ENCODE measurements at places on chromosomes 2 and 18.

DNA sequence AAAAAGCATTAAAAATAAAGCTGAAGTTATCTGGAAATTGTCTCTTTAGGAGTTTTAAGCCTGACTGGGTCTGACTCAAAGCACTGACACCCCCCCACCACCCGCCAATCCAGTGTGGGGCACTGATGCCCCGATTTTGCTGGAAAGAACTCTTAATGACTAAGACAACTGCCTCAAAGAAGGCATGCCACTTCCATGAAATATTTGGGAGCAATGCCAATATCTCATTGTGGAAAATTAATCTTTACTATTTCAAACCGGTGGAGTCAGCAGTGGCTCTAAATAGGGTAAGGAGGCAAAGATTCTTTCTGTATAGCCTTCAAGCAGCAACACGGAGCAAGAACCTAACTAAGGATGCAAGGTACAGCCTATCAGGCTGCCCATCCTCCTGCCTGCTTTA is 4.5 kb downstream of the FKBP7 start:
- no peak for DNase-seq

- DNase-seq, result no peak
These were observed 194.4 kb downstream of the RPIA start for GRCh38 chr2:88885679-88886416.

DNA sequence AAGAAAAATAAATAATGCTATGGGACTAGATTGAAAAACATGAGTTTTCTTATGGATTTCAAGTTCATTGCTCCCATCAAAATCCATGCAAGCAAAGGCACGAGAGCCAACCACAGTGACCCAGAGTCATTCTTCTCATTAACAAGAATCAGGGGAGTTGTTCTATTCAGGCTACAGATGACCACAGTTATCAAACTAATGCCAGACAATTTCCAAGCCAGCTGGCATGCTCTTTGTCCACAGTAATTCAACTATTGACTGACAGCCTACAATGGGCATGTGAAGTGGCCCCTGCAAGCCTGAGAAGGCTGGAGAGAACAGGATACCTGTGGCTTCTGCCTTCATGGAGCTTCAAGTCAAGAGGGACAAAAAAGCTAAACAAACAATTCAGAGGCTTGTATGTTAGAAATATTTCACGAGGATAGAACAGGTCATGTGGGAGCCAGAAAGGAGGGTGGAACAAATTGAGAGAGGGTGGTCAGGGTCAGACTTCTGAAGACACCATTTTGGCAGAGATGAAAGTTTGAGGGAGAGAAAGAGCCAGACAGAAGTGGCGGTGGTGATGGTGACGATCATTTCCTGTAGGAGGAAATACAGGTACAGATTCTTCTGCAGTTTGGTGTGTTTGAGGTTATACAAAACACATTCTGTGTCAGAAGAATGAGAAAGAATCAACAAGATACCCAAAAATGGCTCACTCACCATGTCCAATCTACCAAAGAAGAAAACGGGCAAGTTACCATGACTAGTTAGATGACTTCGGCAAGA is 732.4 kb downstream of the RNF144A start:
- DNase-seq, result no peak

GRCh38 chr2:233000886-233001750 is 11.9 kb downstream of the NGEF start:
- DNase-seq, result no peak

- DNase-seq, result peak; percentile 89
These were observed at the start of gene SMYD5 for GRCh38 chr2:73214120-73215035. Gene SMYD5 (plus strand): TSS chr2:73214245. CDS start chr2:73214267, 22 bp downstream.

GRCh38 chr2:64151476-64151875 is 7.3 kb upstream of the PELI1 start:
- no peak for DNase-seq

- no peak for DNase-seq
These were observed 82.2 kb downstream of the FAM124B start for GRCh38 chr2:224319750-224320149.

GRCh38 chr2:45754131-45755010 is 102.9 kb downstream of the PRKCE start:
- DNase-seq, result no peak

DNA sequence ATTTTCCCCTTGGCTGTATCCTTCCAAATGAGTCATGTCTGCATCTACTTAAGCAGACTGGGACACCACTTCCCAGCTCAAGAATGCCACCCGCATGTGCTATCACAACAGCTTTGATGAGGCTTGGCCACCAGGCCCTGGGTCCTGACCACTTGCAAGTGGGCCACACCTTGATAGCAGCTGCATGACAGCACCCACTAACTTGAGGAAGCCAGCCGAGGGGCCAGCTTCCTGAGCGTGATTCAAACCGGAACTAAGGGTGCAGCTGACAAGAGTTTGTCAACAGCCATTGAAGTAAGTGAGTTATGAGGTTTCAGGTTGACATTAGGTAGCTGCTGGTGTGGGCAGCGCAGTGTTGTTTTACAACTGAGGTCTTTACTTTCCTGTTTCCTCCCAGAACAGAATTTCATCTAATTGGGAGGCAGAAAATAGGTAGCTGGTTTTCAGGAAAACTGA is 54.4 kb downstream of the EPHA4 start:
- peak; percentile 46 for DNase-seq

DNA sequence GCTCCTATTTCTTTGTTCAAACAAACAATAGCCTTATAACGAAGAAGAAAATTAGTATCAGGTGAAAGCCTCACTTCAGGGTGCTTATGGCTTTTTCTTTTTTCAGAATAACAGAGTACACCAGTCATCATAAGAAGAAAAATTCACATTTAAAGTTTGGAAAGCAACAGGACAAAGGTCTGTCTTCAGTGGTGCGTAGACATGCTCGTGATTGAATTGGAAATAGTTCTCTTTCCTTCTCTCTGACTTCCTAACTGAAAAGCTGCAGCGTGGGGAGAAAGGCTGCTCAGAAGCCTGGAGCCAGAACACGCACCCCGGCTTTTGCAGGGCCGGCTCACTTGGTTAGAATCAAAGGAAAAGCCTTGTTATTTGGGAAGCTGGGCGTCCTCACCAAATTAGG is 127.6 kb upstream of the ZNF516 start:
- DNase-seq, result no peak

- no peak for DNase-seq
These were observed 163.3 kb downstream of the FHOD3 start for GRCh38 chr18:36460854-36461253.

DNA sequence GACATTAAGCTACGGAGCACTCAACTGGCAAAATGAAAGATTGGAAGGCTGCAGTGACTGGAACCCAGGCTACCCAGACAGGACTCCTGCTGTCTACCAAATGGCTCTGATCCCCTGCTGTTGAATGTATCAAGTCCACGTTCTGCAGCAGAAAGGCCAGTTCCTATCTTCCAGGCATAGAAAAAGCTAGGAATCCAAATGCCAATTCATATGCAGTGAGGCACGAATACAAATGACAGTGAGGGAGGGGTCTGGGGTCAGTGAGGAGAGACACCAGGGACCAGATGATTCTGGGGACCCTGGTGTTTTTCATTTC is 5.3 kb downstream of the NRP2 start:
- no peak for DNase-seq

DNA sequence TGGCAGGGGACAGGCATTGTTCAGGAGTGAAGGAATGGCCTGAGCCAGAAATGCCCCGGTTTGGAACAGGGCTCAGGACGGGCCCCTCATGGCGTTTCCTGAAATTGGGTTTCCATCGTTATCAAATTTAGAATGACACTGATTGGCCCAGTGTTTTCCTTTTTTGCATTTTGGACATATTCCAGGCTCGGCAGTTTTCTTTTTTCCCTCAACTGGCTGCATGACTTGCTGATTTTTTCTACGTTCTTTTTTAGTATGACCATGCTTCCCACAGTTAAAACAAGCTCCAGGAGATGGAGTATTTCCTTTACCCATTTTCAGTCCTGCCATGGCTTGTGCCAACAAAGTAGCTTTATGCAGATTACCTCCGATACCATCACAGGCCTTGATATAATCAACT is 20.4 kb upstream of the LYG2 start:
- no peak for DNase-seq

DNA sequence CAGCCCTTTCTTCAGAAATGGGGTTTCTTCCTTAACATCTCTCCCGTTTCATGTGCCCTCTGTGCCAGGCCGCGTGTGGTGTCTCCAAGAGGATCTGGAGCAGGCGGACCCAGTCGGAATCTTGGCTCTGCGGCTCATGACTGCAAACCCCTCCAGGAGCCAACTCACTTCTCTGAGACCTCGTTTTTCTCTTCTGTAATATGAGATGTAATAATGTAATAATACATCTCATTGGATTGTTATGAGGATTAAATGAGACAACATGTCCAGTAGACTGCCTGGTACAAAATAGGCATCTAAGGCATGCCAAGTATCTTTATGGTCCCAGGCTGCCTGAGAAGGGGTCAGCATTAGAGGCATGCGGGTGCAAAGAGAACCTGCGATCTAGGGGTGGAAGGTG is 221.3 kb upstream of the REV1 start:
- DNase-seq, result no peak

- no peak for DNase-seq
These were observed 32.3 kb upstream of the LIPG start for GRCh38 chr18:49529596-49529995.

DNA sequence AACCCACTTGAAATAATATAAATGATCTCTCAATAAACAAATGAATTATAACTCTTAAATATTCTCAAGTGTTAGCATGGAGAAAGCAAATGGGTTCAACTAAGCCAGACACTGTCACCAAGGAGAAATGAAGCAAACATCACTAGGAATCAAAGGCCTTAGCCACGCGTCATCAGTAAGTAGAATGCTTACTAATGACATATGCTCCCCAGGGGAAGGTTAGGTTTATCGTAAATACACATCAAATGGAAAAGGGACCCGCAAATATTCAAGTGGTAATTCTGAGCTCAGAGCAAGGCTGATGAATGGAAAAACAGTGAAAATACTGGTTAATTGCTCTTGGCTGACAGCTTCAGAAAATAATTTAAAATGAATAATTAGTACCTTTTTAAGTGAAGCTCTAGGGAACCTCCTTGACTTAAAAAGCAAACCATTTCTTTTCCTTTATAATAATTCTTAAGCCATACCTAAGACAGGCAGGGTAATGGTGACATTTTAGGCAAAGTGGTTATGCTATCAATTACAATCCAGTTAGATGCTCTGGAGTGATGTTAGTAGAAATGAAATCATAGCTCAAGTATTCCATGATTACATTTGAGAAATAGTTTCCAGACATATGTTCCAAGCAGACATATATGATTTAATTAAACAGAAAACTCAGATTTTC is 101.5 kb downstream of the ALPK2 start:
- DNase-seq, result no peak

GRCh38 chr2:151251012-151251411 is 10.7 kb downstream of the RBM43 start:
- DNase-seq, result no peak

- DNase-seq, result no peak
These were observed 277.7 kb upstream of the ACVR2A start for GRCh38 chr2:147567136-147567535.

- DNase-seq, result no peak
These were observed 111.7 kb downstream of the CHST9 start for GRCh38 chr18:27073404-27073830.

DNA sequence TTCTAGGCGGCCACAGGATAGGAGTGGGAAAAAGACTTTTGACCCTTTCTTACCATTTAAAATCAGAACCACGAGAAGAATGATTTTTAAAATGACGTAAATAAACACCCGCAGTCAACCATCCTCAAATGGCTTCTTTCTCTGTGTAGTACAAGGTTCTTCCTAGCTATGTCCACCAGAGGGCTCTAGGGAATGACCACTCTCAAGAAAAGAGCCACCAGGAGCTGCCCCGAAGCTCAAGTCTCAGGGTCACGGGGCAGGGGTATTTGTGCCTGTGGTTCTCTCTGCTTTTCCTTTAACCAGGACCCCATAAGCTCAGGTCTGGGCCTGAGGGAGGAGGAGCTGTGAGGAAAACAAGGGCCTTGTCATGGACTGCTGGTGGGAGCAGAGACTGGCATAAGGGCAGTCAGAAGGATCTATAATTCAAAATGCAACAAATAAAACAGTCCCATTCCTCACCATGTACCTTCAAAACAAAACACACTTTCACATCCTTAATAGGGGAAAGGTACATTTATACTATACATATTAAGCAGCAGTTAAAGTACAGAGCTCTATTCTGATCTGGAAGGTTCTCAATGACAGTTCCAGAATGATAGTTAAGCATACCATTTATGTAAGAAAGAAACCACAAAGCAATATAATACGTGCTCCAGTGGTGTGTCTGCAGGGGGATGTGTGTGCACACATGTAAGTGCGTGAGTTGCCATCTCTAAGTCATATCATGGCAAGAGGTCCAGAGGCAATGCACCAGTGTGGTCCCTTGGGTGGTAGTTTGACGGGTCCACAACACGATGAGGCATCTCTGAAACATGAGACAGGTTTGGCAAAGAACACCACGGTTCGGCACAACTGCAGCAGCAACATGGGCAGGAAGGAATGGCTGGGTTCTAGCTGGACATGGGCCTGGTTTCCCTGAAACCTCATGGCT is 18.6 kb downstream of the LYPD1 start:
- DNase-seq, result no peak

- DNase-seq, result no peak
These were observed 1.2 kb upstream of the ZNF892 start for GRCh38 chr2:95206096-95206495.

GRCh38 chr2:113894156-113894743 is 4.4 kb downstream of the ACTR3 start:
- no peak for DNase-seq

DNA sequence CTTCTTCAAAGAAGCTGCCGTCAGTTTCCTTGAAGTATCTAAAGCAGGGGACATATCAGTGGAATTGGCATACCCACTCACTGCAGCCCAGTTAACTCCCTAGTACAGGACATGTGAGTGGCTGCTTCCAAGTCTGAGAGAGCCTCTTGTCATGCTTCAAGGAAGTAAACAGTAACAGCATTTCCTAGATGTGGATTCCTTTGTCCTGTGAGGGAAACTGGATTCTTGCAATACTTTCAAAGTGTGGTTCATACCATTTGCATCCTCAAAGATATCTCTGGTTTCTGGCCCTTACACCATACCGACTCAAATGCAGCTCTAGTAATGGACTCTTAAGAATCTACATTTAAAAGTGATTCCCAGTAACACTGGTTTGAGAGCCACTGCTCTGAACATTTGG is 87.2 kb downstream of the ESCO1 start:
- DNase-seq, result no peak

DNA sequence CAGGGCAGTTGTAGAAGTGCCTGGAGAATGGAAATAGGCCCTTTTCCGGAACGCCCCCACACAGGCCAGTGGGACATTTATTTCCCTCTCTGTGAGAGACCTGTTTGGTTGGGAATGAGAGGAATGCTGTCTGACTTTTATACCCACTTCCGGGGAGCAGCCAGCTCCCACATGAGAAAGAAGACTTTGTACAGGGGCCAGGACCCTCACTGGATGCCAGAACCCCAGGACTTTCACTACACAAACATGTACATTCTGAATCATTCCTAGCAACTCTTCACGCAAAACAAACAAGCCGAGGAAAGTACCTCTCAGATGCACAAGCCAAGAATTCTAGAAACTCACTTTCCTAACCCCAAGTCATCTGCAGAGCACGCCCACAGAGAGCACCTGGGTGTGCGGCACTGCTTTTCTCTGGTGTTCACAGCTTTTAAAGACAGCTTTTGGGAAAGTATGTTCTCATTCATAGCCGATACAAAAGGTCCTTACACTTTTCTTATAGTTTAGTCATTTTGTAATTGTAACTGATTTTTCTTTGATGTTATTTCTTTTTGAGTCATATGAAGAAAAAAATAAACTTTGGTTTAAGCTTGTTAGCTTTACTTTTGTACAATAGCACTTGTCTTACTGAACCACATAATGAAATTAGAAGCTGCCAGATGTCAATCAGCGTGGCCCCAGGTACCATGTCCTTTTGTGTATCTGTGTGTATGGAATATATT is 856.1 kb upstream of the ID2 start:
- DNase-seq, result no peak

All from activated T-cell treated with anti-CD3 and anti-CD28 coated beads for 1 hour (primary cell).